ENCODE measurements at places on chromosomes 1 and 21.

DNA sequence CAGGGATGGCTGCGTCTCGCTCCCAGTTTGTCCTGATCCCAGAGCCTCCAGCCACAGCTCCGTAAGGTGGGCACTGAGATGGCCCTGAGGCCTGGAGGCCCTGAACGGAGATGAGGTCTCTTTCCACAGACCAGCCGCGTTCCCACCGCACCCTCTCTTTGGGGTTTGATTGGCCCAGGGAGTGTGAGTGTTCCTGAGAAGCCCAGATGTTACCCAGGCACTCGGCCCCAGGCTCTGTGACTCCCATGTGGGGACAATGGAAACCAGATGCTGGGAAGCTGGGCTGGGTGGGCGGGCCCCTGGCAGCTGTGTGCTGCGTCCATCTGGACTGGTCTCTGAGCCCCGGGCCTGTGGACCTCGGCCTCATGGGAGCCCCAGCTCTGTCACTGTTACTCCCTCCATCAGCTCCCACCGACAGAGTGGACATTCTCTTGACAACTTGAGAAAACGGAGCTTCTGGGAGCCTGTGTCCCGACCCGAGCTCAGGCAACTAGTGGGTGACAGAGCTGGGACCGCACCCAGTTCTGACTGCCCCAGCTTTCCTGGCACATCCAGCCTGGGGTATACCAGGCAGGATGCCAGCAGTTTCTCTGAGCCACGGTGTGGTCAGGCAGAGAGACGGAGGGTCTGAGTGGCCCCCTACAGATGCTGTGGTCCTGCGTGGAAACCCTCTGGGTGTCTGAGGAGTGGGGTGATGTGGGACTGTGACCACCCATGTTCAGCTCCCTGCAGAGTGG lies 9.8 kb upstream of the COL6A1 start:
- no peak for DNase-seq

DNA sequence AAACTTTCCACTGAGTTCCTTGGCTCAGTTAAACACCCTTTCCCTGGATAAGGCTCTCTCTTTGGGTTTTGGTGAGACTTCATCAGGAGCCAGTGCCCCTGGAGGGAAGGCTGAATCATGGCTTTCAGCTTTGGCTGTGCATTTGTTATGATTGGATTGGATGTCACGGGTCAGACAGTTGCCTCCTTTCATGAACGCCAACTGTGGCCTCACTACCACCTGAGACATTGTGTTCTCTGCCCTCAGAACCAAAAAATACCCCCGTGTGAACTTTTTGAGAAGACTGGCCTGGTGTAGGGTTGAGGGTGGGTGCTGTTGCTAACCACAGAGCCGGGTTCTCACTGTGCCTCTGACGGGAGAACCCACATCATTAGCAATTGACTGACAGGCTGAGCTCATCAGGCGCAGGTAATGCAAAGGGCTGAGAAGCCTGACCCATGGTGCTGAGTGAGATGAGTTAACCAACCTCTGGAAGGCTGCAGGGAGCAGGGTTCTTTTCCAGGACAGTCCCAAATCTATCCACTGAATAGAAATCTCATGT lies 65.6 kb downstream of the HHAT start:
- DNase-seq = no peak

DNA sequence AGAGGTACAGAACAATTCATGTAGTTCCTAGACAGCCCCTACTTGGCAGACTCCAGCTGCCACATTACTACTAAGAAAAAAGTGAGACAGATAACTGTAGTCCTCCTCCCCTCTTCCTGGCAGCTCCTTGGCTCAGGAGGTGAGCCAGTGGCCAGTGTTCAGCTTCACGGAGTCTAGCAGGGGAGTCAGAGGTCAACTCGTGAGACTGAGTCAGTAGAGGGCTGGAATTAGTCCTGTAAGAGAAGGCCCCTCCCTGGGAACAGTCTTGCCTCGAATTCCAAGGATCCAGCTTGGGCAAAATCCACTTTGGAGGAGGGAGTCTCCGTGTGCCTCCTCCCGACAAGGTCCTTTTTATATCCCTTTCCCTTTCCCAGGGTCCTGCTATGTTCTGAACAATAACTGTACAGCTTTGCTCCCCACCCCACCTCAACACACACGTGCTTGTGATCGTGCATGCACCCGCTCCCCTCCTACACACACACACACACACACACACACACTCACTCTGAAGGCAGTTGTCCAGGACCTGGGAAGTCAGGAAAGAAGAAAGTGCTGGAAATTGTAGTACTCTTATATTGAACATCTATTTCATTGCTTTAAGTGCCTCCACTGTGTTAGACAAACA lies 22.5 kb upstream of the SLC27A3 start:
- DNase-seq = no peak

GRCh38 chr1:243233908-243234307 lies 21.2 kb downstream of the CEP170 start:
- DNase-seq = no peak

DNA sequence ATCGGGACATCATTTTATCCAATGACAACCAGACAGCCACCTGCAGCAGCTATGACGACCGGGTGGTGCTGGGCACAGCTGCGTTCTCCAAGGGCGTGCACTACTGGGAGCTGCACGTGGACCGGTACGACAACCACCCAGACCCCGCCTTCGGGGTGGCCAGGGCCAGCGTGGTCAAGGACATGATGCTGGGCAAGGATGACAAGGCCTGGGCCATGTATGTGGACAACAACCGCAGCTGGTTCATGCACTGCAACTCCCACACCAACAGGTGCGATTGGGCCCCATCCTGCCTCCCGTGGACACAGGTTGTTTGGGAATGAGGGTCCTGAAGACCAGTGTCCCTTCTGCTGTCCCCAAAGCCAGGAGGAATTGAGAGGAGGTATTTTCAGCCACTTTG lies 32.0 kb upstream of the GNPAT start:
- DNase-seq = no peak

DNA sequence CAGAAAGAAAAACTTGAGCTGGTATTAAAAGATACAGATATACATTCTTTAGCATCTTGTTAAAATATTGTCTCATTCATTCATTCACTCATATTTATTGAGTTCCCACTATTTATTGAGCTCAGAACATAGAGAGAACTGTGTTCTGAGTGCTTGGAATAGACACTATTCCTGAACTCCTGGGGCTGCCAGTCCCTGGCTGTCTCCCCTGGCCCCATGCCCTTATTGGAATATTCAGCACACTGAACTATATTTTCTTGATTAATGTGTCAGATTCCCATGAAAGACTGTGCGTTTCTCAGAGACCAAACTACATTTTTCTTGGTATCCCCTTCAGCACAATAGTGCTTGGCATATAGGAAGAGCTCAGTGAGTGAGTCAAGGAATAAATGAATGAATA lies 44.0 kb upstream of the DAB1 start:
- no peak for DNase-seq

DNA sequence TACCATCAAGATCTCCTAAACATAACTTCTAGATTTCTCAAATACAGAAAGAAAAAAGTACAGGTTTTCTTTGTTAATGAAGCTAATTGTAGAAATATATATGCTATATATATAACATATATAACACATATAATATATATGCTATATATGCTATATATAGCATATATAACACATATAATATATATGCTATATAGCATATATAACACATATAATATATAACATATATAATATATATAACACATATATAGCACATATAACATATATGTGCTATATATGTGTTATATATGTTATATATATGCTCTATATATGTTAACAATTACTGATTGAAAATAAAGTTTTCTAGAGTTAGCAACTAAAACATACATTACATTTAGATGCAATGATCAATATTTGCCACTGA lies 34.8 kb downstream of the RGS21 start:
- no peak for DNase-seq

GRCh38 chr1:218365226-218365999 lies 20.3 kb downstream of the TGFB2 start:
- no peak for DNase-seq

DNA sequence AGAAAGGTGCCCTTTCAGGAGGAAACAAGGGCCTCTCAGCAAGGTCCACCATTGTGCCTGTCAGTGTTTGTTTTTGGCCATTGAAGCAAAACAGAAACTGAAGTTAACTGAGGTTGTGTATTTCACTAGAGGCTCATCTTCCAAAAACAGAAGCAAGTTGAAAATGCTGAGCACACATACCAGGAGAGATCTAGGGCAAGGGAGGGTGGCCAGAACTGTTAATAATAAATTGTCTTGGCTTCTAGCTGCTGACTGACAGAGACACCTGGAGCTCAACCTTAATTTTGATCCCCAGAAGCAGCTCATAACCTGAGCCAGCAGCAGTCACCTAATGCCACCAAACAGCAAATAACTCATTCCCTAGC lies 5.2 kb downstream of the AGMAT start:
- no peak for DNase-seq

- no peak for DNase-seq
Observed at GRCh38 chr1:115213130-115213529, 123.8 kb upstream of the TSPAN2 start.

GRCh38 chr1:54338464-54338863 lies 67.7 kb downstream of the SSBP3 start:
- DNase-seq = no peak

GRCh38 chr21:35547946-35548774 lies 499.1 kb upstream of the RUNX1 start:
- DNase-seq = no peak

DNA sequence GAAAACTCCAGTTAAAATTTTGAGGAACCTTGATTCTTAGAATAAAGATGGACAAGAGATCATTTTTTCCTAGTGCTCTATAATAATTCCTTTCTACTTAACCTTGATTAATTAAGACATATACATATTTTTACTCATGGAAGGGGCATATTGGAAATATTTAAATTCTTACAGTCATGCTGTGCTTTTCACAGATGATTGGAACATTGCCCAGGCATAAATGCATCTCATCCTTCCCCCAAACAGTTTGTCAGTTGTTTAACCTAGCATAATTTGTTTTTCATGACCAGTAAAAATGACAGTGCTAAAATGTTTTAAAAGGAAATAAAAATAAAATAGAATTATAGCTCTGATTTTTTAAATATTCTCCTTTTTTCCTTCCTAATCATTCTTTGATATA lies 140.0 kb downstream of the DNM3 start:
- no peak for DNase-seq

GRCh38 chr1:185441605-185442004 lies 124.6 kb upstream of the IVNS1ABP start:
- DNase-seq = no peak

Data from SHP77 treated with DMSO at 0.1 percent for 48 hours (cell line).